Karpas-422 (cell line): ENCODE measurements at places on chromosomes 11 and 22. TPM values are rescaled to one million over a fixed set of nuclear protein-coding genes. Genes with fewer than 3 reads are reported as not detected.

The TRABD gene
- 46.7 and 117 TPM in 2 replicates for total RNA-seq

DNA sequence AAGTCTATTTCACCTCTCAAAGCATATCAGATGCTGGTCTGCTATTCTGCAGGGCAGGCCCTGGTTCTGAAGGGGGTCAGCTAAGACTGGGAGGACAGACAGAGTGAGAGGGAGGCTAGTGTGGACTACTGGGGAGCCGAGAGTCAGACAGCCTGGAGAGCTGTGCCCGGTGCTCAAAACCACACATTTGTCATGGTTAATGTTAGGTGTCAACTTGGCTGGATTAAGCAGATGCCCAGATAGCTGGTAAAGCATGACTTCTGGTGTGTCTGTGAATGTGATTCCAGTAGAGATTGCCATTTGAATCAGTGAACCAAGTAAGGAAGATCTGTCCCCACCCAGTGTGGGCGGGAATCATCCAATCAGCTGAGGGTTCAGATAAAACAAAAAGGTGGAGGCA, 102.6 kb downstream of the SNX19 start:
- no peak for DNase-seq

GRCh38 chr22:37663521-37664140, 5.1 kb downstream of the PDXP start:
- DNase-seq = no peak

DNA sequence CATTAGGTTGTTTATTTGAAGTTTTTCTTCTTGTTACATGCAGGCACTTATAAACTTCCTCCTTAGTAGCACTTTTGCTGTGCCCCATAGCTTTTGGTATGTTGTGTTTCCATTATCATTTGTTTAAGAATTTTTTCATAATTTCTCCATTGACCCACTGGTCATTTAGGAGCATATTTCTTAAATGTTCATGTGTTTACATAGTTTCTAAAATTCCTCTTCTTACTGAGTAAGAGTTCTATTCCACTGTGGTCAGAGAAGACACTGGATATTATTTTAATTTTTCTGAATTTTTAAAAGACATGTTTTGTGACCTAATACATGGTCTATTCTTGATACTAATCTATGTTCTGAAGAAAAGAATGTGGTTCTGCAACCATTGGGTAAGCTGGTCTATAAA, 333.0 kb downstream of the DDX10 start:
- no peak for DNase-seq

The MS4A7 gene
- 2.7 and 12.1 TPM in 2 replicates for total RNA-seq

- DNase-seq = no peak
These were observed 27.9 kb downstream of the ARRB1 start for GRCh38 chr11:75323609-75324008.
